HL-60 (cell line): ENCODE measurements at places on chromosomes 4 and X.

DNA sequence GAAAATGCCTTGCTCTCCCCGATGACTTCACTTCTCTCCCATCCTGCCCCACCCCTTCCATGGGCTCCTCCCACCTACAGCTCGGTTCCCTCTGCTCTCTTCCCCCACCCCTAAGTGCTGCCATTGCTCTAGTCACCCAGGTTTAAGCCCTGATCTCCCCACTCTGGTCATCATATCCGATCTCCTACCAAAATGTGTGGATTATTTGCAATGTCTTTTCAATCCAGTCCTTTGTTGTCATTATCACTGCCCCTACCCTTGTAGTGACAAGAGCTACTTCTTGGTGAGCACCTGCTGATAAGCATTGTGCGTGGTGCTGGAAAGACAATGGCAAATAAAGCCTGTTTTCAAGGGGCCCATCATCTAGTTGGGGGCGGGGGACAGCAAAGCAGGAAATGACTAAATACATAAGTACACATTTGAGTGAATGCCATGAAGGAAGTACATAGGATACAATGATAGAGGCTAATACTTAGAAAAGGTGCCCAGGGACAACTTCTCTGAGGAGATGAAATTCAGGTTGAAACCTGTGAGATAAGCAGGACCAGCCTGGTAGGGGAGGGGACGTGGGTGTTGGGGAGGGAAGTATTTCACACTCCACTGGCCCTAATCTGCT lies 63.8 kb downstream of the DLG3 start:
- no peak for DNase-seq

DNA sequence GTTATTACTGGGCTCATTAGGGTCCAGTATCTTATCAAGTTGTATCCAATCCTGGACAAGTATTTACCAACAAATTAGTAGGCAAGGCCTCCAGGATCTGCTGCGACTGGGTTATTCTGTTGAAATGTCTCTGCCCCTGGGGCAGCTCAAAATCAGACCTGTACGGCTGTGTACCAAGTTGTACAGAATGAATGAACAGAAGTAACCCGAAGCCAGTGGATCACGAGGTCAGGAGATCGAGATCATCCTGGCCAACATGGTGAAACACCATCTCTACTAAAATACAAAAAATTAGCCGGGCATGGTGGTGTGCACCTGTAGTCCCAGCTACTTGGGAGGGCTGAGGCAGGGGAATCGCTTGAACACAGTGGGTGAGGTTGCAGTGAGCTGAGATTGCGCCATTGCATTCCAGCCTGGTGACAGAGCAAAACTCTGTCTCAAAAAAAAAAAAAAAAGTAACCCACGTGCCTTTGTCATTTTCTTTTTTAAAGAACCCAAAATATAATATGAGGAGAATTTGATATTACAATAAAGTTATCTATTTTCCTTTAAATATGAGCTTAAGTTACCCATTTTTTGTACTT lies 127.3 kb downstream of the CBR4 start:
- no peak for DNase-seq

- no peak for DNase-seq
These were observed 218.7 kb upstream of the SPOCK3 start for GRCh38 chr4:167452922-167453430.

DNA sequence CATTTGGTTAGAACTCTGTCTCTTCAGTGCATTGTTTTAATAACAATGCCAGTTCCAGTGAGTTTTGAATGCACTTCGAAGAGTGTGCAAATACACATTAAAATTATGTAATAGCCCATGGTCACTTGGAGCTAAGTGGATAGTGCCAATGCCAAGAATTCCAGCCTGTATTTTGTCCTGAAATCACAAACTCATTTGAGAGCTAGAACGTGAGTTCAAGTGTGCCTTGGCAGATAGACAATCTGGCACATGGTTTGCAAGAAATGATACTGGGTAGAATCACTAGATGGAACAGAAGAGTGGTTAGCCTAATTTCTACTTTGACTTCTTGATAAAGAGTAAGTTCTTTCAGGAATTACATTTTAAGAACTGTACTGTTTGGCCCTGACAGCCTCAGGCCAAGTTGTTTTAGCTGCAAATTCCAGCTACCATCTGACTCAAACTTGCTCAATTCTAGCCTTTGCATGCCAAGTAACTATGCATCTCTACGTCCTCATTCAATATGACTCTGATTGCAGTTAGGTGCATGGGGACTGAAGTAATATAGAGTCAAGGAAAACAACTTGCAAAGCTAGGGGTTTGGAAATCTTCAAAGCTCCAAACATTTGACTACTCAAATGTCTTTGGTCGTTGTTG lies 131.9 kb upstream of the SMIM31 start:
- DNase-seq: no peak

- DNase-seq: peak; percentile 35
These were observed 10.5 kb downstream of the GPR82 start for GRCh38 chrX:41734530-41734929.

GRCh38 chrX:30943984-30944383 lies 54.9 kb upstream of the TAB3 start:
- DNase-seq: no peak

DNA sequence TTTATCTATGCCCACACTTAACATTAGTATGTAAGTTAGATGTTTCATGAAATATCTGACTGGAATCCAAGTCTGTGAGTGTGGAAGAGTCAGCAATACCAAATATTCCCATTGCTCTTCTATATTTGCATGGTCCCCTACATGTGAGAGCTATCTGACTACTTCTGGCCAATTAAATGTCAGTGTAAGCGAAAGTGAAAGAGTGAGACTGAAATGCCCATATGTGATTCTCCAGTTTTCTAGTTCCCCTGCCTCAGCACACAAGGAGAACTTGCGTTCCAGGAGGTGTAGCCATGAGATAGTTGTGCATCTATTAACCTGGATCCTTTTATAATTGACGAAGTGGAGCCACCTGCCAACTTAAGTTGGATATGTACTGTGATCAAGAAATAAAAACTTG lies 50.1 kb upstream of the GLRB start:
- DNase-seq: no peak

- no peak for DNase-seq
These were observed 27.2 kb downstream of the RASL11B start for GRCh38 chr4:52889354-52889753.

GRCh38 chrX:118126286-118126685 lies 9.7 kb upstream of the KLHL13 start:
- DNase-seq: peak; percentile 18

GRCh38 chr4:79396794-79397193 lies 11.2 kb downstream of the GK2 start:
- no peak for DNase-seq

DNA sequence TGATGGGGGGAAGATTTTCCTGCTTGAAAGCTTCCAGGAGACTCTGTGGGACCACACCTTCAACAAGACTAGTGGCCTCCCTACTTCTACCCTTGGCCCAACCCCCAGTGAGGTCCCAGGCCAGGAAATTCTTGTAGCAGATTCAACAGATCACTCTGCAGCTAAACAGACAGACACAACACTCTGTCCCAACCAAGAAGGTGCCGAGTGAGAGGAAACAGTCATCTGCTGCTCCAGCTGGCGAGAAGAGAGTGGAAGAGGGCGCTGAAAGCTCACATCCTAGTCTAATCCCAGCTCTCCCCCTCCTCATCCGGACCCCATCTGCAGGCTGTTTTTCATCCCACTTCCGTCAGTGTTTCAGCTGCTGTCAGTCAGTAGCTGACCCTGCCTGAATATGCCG lies 63.4 kb downstream of the CHRDL1 start:
- no peak for DNase-seq

DNA sequence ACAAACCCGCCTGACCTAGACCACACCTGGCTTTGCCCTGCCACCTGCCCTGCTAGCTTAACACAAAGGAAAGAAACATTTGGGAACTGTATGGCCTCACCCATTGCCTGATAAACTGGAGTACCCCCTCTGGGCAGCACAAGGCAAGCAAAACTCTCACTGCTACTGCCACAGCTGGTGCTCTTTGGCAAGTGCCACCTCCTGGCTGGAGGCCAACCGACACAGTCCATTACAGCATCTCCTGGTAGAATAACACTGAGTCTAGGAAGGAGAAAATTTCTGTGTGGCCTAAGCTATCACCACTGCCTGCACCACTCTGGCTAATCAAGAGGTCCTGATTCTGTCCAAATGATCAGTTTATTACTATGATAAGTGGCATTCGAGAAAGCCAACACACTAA lies 18.9 kb upstream of the SPANXN3 start:
- DNase-seq: no peak

DNA sequence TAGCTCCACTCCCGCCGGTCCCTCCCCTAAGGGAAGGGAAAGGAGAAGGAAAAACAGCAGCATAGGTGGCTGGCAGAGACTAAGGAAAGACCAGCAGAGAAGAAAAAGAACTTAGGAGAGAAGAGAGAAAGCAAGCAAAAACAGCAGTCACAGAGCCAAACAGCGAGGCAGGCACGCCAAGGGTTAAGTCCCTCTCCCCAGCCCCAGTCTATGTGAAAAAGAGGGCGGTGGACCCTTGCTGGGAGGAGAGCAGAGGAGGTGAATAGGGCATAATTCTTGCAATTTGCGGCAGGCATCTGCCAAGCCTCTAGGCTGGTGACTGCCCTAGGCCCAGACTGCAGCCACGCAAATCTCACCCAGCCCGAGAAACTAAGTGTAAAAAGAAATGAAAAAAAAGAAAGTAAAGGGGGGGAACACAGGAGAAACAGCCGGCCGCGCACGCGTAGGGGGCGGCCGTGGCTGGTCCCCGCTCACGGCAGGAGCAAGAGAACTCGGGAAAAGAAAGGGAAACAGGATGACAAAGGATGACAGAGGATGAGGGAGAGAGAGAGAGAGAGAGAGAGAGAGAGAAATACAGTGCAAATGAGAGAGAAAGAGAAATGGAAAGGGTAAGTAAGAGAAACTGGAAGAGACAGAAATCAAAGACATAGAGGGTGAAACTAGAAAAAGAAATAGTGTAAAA lies 48.6 kb downstream of the MAGEA9 start:
- DNase-seq: no peak

DNA sequence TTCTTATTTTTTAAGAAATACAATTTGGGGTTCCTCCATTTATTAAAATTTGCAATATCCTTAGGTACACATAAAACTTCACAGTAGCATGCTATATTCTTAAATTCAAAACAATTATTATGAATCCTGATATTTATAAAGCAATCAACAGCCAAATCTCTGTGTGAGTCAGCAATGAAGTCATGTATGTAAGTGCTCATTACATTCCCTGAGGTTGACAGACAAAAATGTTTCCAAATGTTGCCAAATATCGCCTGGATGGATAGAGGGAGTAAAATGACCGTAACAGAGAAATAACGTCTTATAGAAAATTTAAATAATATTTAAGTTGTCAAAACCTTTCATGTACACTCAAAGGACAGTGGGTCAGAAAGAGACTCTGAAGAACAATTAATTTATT lies 220.0 kb downstream of the PCDH18 start:
- DNase-seq: no peak

GRCh38 chrX:19613645-19614323 lies 98.5 kb upstream of the MAP3K15 start:
- no peak for DNase-seq

GRCh38 chr4:36709991-36710390 lies 428.6 kb downstream of the DTHD1 start:
- DNase-seq: no peak

GRCh38 chr4:154953691-154954090 lies 172.6 kb downstream of the RBM46 start:
- no peak for DNase-seq

DNA sequence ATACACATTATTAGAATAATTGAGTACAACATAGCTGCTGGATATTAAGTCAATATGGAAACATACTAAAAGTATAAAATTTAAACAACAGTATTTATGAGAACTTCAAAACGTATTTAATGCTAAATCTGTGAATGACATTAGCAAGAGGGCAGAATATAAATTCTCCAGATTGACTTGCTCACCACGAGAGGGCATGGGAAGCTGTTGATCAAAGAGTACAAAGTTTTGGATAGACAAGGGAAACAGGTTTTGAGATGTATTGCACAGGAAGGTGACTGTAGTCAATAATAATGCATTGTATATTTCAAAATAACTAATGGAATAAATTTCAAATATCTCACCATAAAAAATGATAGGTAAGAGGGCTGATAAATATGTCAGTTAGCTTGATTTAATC lies 768.2 kb downstream of the CENPC start:
- DNase-seq: no peak

- no peak for DNase-seq
These were observed 55.8 kb upstream of the MAGEB10 start for GRCh38 chrX:27751976-27752375.

- DNase-seq: no peak
These were observed 347.8 kb downstream of the ANK2 start for GRCh38 chr4:113397114-113397701.

DNA sequence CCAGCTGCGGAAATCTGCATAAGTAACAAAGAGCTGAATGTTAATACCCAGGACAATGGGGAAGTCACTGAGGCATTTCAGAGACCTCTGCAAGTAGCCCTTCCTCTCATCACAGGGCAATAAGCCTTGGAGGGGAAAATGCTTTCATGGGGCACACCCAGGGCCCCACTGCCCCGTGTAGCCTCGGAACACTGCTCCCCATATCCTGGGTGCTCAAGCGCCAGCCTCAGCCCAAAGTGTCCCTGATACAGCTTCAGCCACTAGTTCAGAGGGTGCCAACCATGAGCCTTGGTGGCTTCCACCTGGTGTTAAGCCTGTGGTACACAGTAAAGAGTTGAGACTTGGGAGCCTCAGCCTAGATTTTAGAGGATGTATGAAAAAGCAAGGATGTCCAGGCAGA lies 402.8 kb upstream of the CXorf51A start:
- DNase-seq: no peak

- no peak for DNase-seq
These were observed 242.8 kb downstream of the PPP3CA start for GRCh38 chr4:101104312-101105052.

- no peak for DNase-seq
These were observed 58.0 kb downstream of the ENPEP start for GRCh38 chr4:110533940-110534339.

GRCh38 chrX:46687619-46688018 lies 71.3 kb downstream of the SLC9A7 start:
- DNase-seq: no peak
